ENCODE measurements at places on chromosomes 6 and 20. TPM values are rescaled to one million over a fixed set of nuclear protein-coding genes. Genes with fewer than 3 reads are reported as not detected.

Gene CSE1L
- polyA plus RNA-seq: 44.4 TPM

Gene TTBK1
- polyA plus RNA-seq: not detected

Gene TGM3
- polyA plus RNA-seq: not detected

Gene ACTL10
- 0.44 TPM for polyA plus RNA-seq

Gene MAP3K5
- 2.5 TPM for polyA plus RNA-seq
